Left renal pelvis (tissue), 4 donors: ENCODE measurements at places on chromosomes 2 and 18.

- DNase-seq: no peak
Observed at GRCh38 chr2:41703123-41703522, 344.7 kb upstream of the PKDCC start.

GRCh38 chr2:129320288-129320687 is 659.2 kb upstream of the RAB6C start:
- no peak for DNase-seq

GRCh38 chr18:48975817-48976649 is 25.3 kb upstream of the SMAD7 start:
- no peak for DNase-seq

- DNase-seq: no peak
Observed at GRCh38 chr2:85516653-85517389, 22.1 kb upstream of the MAT2A start.
